NCI-H2107 (cell line): ENCODE measurements at places on chromosomes 7 and 10.

- DNase-seq, result no peak
Observed at GRCh38 chr10:77436257-77436975, 201.2 kb downstream of the KCNMA1 start.

DNA sequence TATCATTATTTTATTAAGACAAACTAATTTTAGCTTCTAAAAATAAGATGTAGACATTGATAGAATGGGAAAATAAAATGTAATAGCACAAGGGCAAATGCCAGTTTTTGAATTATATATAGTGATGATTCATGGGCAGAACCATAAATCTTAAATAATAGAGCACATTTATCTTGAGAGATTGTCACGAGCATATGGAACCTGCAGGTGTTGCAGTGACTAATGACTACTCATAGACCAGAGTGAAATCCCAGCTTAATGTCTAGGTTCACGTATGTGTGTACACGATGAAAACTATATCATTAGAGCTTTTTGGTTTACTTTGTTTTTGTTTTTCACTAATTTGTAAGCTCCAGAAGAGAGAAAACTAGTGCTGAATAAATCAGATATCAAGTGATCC is 150.2 kb upstream of the CACNA2D1 start:
- DNase-seq, result no peak

GRCh38 chr10:11088709-11089108 is 71.0 kb downstream of the CELF2 start:
- no peak for DNase-seq

- no peak for DNase-seq
Observed at GRCh38 chr10:28902215-28902614, 224.9 kb downstream of the BAMBI start.

DNA sequence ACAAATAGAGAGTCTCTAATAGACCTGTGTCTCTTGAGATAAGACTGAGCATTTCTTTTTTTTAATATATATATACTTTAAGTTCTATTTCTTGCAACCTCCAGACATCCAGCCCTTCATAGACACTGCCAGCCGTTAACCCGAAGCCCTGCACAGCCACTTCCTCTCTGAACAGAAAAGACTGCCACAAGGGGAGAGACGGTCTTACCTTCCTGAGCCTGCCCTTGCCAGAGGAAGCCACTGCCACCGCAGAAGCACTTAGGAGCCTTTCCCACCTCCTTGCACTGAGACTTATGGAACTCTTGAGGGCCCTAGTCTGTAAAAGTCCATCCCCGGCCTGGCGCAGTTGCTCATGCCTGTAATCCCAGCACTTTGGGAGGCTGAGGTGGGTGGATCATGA is 31.8 kb upstream of the PRSS1 start:
- DNase-seq, result no peak

GRCh38 chr7:6500691-6501090 is 50.6 kb downstream of the GRID2IP start:
- DNase-seq, result no peak

GRCh38 chr10:108348215-108348614 is 1183.7 kb upstream of the SORCS1 start:
- no peak for DNase-seq

GRCh38 chr7:138478499-138478908 is 18.4 kb downstream of the TRIM24 start:
- no peak for DNase-seq

- no peak for DNase-seq
Observed at GRCh38 chr10:92062273-92062672, 138.7 kb downstream of the BTAF1 start.

- no peak for DNase-seq
Observed at GRCh38 chr10:49310460-49310859, 11.5 kb downstream of the C10orf71 start.

GRCh38 chr7:77188731-77189437 is 10.7 kb downstream of the FGL2 start:
- DNase-seq, result no peak

DNA sequence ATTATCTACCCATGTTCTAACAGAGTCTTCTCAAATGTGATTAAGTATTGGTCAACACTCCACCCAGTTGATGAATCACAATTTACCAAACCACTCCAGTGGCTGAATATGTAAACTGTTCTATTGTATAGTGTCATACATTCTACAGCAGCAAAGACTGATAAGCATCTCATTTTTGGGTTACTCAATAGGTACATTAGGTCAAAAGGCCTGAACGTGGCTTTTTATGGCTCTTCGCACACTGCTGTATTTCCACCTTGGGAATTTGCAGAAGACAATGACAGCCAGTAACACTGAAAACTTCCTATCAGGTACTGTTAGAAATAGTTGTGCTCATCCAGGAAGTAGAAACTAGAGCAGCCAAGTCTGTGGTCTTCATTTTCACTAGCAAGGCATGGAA is 166.9 kb downstream of the GLI3 start:
- DNase-seq, result no peak

- no peak for DNase-seq
Observed at GRCh38 chr10:16384021-16384420, 52.8 kb upstream of the PTER start.

- no peak for DNase-seq
Observed at GRCh38 chr10:15486404-15486803, 115.3 kb upstream of the FAM171A1 start.
